ENCODE measurements at places on chromosomes 1 and 21.
A peak's percentile ranks its signal among the peaks of the same experiment; 100 is the strongest.

GRCh38 chr1:119083980-119084379, 56.5 kb downstream of the WARS2 start:
- no peak for DNase-seq

DNA sequence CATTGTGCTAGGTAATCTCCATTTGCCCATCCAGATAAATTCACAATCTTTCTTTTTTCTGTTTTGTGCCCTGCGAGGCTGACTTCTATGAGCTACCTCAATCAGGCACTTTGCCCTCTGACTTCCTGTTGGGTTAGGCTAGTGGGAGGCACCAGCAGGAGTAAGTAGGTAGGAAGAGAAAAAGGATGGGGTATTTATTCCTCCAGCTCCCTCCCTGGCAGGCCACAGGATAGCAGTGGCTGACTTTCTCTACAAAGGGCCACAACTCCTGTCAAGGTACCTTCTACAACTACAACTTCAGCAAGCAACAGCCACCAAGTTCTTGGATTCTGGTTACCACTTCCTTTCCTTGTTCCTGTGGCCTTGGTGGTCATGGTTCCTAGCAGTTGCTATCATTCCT, 18.8 kb upstream of the GORAB start:
- DNase-seq, result no peak

DNA sequence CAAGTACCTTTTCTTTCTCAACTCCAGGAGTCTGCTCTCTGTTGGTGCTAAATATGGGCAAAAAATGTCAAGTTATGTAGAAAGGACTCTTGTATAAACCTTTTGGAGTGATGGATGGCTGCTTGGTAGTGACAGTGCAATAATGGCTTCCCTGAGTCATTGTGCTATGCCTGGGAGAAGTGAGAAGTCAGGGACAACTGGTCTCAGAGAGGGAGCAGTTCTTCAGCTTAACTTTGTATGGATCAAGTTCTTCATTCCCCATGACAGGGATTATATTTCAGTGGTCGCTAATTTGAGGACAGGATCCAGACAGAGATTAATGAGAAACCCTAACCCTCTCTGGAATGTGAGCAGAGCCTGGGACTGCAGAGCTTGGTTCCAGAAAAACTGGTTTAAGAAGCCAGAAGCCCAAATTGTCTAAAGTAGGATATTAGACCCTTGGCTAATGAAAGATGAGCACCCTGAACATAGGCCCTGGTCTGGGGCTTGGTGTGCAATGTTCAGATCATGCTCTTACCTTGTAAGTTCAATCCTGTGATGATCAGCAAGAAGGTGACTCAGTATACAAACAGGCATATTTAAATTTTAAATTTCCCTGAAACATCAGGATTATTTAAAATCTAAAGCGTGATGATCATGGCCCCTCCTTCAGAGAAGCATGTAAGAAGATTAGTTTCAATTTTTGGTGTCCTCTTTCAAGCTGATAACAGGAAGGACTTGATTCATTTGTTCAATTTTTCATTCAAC, 50.9 kb downstream of the NTMT2 start:
- no peak for DNase-seq

DNA sequence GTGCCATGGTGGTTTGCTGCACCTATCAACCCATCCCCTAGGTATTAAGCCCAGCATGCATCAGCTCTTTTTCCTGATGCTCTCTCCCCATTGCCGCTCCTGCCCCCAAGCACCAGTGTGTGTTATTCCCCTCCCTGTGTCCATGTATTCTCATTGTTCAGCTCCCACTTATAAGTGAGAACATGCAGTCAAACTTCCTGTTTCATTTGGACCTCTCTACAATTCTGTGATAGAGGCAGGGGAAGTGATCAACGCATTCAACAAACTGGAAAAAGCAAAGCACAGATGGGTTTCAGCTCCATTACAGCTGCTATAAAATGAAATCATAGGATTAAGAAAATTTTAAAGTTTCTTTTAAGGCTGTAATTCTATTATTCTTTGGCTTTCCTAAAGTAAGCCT, 23.3 kb upstream of the CD55 start:
- no peak for DNase-seq

DNA sequence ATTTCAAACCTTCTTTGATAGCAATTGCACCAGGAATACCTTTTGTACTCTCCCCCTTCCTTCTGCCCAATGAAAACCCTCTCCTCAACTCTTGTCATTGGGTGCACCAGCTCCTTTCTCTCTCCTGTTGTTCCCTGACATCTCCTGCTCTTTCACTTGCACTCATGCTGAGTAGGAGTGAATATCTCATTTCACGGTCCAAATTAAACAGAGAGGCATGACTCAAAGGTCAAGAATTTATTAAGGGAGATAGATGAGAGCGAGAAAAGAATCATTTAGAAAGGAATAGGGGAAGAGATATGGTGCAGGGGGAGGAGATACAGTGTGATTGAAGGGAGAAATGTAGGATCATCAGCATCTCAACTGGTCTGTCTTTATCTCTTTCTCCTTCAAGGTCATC, 22.1 kb downstream of the AIM2 start:
- DNase-seq, result no peak

DNA sequence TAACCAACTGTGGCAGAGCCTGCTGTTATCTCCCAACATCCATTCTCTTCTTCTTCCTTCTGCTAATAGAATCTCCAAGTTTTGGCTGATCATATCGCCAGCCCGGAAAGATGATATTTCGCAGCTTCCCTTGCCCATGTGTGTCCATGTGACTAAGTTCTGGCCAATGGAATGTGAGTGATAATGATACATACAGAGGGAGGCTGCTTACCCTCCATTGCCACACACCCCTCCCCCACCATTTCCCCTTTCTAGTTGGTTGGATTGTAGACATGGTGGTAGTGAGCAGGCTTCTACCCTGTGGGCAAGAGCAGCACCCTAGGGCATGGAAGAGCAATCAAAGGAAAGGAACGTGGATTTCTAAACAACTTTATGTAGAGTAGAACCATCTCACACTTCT, 48.8 kb downstream of the SLC9C2 start:
- DNase-seq, result no peak

DNA sequence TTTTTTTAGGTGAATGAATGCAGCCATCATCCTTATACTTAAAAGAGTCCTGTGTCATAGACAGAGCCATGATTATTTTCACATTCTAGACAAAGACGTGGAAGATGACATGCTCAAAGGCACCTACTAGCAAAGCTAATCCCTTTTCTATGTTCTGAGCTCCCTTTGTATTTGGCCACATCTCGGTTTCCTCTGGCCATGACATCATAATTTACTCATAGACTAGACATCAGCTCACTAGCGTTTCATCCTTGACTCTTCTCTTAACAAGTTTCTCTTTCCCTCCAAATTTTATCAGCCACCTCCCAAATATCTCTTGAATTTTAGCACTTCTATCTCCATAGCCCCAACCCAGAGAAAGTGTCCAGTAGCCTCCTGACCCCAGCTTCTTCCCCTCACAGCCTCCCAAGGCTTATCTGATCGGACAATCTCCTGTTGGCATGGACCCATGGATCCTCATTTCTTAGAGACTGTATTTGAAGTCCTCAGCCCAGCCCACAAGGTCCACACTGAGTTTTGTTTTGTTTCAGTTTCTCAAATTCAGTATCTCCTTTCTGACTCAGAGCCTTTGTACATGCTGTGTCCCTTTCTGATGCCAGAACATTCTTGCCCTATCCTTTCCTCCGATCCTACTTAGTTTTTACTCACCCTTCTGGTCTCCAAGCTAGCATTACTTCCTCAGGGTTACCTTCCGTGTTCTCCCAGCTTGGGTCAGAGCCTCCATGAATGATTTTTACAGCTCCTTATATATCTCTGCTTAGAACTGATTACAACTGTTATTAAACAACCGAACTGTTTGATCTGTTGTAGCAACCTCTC, 33.0 kb upstream of the EPS8L3 start:
- DNase-seq, result peak; percentile 23

GRCh38 chr1:201164645-201165044, 10.4 kb upstream of the TMEM9 start:
- no peak for DNase-seq

DNA sequence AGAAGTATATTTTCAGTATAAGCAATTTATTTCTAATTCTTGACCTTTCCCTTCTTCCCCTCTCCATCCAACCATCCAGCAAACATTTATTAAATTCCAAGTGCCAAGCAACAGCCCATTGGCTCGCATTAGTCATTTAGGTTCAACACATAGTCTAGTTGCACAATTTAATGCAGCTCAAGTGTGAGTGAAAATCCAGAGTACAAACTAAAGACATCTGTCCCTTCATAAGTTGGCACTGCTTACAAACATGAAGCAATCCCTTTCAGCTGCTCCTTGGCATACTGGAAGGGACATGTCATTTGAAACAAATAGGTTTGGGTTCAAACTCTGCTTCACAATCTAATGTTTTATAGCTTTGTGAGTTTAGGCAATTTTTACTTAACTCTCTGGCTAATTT, 10.7 kb downstream of the CASQ2 start:
- no peak for DNase-seq

- DNase-seq, result no peak
These were observed 75.4 kb downstream of the CDC7 start for GRCh38 chr1:91575909-91576519.

GRCh38 chr21:45405819-45406762, 1.1 kb downstream of the COL18A1 start:
- no peak for DNase-seq

DNA sequence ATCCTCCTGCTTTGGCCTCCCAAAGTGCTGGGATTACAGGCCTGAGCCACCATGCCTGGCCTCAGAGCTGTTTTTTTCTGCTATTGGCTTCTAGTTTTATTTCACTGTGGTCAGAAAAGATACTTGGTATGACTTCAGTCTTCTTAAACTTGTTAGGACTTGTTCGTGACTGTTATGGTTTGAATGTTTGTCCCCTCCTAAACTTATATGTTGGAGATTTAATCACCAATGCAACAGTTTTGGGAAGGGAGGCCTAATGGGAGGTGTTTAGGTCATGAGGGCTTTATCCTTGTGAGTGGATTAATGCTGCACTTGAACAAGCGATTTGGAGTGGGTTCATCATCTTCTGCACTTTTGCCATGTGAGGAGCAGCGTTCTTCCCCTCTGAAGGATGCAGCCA, 24.5 kb upstream of the SOD1 start:
- DNase-seq, result no peak

DNA sequence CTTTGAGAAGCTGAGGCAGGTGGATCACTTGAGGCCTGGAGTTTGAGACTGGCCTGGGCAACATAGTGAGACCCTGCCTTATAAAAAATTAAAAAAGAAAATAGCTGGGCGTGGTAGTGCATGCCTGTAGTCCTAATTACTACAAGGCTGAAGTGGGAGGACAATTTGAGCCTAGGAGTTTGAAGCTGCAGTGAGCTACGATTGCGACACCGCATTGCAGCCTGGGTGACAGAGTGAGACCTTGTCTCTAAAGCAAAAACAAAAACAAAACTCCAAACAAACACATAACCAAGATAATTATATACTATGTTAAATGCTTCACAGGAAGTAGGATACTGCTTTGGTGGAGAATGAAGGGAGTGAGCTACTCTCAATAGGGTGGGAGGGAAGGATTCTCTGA, 5.4 kb upstream of the PAFAH2 start:
- DNase-seq, result no peak

- no peak for DNase-seq
These were observed 151.7 kb downstream of the FASLG start for GRCh38 chr1:172810480-172811175.

DNA sequence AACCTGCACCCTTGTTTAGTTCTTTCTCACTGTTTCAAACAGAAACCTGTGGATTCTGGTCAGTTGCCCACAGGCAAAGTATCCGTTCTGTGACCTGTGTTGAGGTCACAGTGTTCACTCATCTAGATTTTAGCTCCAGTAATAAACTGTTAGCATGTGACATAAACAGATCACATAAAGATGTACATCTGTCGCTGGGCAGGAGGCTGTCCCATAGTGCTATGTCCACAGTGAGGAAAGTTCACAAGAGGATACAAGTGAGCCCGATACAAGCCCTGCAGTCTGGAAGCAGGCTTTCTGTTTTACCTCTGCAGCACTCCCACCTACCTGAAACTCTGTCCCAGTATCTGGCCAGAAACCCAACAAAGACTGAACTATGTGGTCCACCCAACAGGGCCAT, 28.4 kb downstream of the LMX1A start:
- no peak for DNase-seq

GRCh38 chr1:27592931-27593677, 10.8 kb downstream of the AHDC1 start:
- no peak for DNase-seq

- DNase-seq, result no peak
These were observed 1529.3 kb upstream of the TPTE start for GRCh38 chr21:8991968-8992621.

DNA sequence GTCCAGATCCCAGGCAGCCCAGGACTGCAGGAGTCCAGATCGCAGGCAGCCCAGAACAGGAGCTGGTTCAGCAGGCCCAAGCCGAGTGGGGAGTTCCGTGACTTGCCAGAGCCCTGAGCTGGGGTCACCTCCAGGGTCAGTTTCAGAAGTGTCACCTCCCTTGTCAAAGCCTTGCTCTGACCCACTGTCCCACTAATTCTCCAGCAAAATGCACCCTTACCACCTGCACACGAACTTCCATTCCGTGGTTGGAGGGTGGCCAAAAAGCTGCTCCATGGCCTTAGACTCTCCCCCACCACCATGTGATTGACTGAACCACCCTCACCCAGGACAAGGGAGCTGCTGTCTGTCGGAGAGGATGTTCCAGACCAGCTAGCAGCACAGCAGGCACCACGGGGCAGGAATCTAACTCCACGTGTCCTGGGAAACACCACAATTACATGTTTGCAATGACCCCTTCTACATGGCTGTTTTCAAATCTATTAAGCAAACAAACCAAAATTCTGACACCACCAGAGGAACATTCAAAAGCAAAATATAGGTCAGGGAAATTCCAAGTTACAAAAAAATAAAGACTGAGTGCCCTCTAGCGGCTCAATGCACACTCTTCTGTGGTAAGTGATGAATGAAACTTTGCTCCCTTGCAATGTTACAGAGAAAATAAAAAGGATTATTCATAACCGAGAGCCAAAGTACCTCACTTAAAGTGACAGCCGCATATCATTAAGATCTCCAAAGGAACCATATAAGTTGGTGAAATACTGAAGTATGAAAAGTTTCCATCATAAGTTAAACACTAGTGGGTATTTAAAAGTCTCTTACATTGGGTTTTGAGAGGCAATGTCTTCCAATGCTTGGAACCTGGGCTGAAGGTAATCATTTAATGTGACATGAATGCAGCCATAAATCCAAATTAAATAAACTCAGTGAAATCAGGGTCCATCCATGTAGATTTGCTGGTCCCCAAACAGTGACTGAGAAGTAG, 76.3 kb downstream of the NPHP4 start:
- no peak for DNase-seq

- peak; percentile 75 for DNase-seq
These were observed at the start of gene TTLL7 for GRCh38 chr1:83998498-83999315. Gene TTLL7, minus strand, starts transcription at chr1:83999132. Its CDS starts 46,921 bp downstream, at chr1:83952211.

DNA sequence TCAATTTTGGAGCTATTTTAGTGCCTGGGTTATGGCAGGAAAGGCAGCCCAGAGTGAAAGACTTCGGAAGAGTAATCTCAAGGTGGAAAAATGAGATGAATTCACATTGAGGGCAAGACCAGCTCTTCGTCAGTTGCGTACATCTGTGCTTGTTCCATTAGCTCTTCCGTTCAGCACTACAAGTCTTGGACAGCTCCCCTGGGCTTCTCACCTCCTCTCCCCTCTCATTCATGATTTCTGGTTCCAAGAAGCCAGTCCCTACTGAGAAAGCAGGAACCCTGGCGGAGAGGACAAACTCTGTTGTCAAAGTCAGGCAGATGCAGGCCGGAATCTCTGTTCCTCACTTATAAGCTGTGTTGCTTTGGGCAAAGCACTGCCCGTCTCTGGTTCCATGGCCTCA, 76.5 kb downstream of the ACTL8 start:
- DNase-seq, result no peak
